Cardiac ventricle fibroblast (primary cell): ENCODE measurements at places on chromosomes 3 and 15. TPM values are rescaled to one million over a fixed set of nuclear protein-coding genes. Genes with fewer than 3 reads are reported as not detected.

Gene TRAT1
- not detected in 2 replicates for total RNA-seq

Gene DPPA2
- total RNA-seq, result not detected in 2 replicates

Gene HTR3D
- total RNA-seq, result not detected in 2 replicates

Gene RETNLB
- not detected in 2 replicates for total RNA-seq

Gene GOLGA8M
- 0.34 and 1.2 TPM in 2 replicates for total RNA-seq

Gene FAM162A
- total RNA-seq, result 43.0 and 44.6 TPM in 2 replicates

Gene AMOTL2
- 69.4 and 87.1 TPM in 2 replicates for total RNA-seq

Gene DAZL
- 0.10 and 1.4 TPM in 2 replicates for total RNA-seq

Gene STAC
- 0.05 TPM in 1 of 2 replicates, not detected in the other for total RNA-seq

Gene TTLL13
- not detected in 2 replicates for total RNA-seq

Gene LMAN1L
- total RNA-seq, result not detected in 2 replicates

Gene CLDN1
- total RNA-seq, result 0.06 TPM in 1 of 2 replicates, not detected in the other

Gene NR2E3
- total RNA-seq, result not detected in 2 replicates

Gene BTLA
- not detected in 2 replicates for total RNA-seq

Gene CACNA2D2
- not detected in 2 replicates for total RNA-seq

Gene DLEC1
- 0.05 and 0.12 TPM in 2 replicates for total RNA-seq

Gene WDR72
- not detected in 2 replicates for total RNA-seq

Gene PARL
- total RNA-seq, result 26.4 and 44.7 TPM in 2 replicates
